ENCODE measurements at places on chromosomes 4 and X.

DNA sequence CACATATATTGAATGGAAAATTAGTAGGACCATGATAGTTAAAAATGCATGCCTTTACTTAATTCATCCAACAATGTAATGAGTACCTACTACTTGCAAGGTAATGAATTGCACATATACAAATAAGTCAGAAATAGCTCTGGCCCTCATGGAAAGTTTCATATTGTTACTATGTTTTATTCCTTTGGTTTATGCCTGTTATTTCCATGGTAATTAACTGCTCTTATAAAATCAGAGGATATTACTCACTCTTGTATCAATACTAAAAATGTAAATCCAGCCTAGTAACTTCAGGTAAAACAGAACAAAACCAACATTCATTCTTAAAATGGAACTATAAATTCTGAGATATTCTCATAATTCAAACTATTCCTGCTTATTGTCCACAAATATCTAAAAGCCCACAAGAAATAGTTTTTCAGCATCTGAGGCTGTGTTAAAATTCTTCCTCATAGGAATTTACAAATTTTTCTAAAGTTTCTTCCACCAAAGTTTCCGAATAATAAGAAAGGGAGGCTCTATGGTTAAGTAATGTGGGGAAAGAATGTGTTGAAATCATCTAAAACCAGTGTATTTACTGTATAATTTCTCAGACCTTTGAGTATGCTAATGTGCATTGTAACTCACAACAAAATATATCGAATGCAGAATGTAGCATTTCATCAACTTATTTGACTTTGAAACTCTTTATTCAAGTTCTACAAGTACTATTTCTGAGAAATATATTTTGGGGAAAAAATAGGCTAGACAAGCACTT is 444.2 kb downstream of the PDGFC start:
- no peak for DNase-seq

GRCh38 chrX:140091125-140091886 is 126.0 kb upstream of the CXorf66 start:
- peak; percentile 8 for DNase-seq

DNA sequence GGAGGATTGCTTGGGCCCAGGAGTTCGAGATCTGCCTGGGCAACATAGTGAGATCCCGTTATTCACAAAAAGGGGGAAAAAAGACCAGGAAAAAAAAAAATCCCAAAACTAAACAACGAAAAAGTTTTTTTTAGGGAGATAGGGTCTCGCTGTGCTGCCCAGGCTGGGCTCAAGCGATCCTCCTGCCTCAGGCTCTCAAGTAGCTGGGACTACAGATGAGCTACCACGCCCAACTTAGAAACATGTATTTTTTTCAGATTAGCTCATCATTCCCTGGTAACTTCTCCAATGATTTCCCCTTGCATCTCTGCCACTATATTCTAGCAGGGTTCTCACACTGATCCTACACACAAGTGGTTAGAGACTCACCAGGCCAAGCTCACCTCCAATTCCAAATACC is 24.4 kb upstream of the IRAK1 start:
- DNase-seq: no peak

DNA sequence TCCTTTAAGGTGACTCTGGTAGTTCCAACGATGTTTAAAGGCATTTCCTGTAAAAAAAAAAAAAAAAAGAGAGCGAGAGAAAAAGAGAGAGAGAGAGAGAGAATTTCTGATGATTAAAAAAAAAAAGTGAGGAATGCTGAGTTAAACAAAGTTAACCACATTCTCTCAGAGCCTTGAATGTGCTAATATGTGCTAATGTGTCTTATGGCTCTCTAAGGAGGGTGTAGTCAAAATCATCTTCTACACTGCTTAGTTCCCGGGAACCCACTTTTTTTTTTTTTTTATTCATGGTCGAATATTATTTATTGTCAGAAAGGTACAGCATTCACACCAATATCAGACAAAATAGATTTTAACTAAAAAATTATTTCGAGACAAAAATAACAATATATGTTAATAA is 111.7 kb downstream of the SNCA start:
- DNase-seq: no peak
